SK-N-DZ (cell line): ENCODE measurements at places on chromosomes 5 and 9.

GRCh38 chr9:97284798-97285197, 22.7 kb upstream of the CCDC180 start:
- no peak for DNase-seq

DNA sequence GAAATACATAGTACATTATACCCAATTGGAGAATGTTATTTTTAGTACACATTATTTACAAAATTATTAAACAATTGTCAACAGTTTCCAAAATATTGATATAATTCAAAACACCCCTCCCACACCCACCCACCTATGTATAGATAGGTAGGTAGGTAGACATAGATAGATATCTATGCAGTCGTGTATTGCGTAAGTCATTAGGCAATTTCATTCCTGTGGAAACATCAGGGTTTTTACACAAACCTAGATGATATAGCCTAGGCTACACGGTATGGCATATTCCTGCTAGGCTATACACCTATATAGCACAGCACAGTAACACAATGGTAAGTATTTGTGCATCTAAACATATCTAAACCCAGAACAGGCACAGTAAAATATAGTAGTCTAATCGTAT, 377.3 kb downstream of the ANXA1 start:
- DNase-seq: no peak

DNA sequence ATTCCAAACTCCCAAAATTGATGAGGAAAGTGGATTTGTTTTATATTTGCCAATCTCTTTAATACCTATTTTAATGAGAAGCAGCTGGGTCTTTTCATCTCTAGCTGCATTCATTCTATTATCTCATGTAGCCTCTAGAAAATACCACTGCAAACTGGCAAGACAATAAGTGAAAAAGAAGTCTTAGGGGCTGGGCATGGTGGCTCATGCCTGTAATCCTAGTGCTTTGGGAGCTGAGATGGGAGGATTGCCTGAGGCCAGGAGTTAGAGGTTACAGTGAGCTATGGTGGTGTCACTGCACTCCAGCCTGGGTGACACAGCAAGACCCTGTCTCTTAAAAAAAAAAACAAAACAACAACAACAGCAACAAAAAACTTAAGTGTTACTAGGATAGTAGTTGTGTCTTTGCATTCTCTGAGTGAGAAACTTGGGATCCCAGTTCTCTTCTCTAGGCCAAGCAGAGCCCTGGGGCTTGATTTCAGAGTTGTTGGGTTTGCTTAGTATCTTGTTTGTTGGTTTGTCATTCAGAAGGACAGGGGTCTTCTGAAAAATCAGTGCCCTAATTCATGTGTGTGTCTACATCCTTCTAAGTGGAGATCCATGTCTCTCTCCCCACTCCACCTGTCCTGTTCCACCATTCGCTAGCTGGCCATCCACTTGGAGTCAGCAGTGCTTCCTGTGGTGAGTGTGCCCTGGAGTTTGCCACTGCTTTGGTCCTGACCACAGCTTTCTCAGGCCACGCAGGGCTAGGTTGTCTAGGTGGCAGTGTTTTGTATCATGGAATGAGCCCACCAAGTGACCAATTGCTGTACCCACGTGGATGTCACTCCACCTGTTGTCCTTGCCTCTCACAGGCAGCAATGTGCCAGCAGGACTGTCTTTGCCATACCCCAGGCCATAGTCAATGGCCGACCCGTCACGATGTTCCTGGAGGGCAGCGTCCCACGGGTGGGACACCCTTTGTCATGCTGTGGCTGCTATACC, 19.5 kb downstream of the MARCHF6 start:
- no peak for DNase-seq

GRCh38 chr5:55159763-55160492, at the start of gene GPX8:
Gene GPX8, plus strand, starts transcription at chr5:55160171. Its CDS starts 22 bp downstream, at chr5:55160193.
- no peak for DNase-seq

GRCh38 chr5:95915999-95916686, 45.5 kb downstream of the ELL2 start:
- no peak for DNase-seq

DNA sequence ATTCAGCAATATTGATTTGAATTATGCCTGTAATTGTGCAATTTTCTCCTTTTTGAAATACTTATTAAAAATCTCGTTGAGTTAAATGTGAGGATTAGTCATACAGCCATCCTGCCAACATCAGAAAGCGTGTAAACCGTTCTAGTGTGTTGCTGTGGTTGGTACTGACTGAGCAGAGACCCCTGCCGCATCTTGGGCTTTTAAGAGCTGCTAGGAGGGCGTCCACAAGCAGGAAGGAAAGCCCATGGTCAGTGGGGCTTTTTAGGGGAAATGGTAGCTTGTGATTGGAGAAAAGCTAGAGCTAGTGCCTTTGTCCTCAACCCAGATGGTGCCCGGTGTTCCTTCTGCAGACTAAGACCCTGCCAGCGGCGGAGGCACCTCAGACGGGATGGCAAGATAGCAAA, 1.3 kb downstream of the SDHA start:
- no peak for DNase-seq

DNA sequence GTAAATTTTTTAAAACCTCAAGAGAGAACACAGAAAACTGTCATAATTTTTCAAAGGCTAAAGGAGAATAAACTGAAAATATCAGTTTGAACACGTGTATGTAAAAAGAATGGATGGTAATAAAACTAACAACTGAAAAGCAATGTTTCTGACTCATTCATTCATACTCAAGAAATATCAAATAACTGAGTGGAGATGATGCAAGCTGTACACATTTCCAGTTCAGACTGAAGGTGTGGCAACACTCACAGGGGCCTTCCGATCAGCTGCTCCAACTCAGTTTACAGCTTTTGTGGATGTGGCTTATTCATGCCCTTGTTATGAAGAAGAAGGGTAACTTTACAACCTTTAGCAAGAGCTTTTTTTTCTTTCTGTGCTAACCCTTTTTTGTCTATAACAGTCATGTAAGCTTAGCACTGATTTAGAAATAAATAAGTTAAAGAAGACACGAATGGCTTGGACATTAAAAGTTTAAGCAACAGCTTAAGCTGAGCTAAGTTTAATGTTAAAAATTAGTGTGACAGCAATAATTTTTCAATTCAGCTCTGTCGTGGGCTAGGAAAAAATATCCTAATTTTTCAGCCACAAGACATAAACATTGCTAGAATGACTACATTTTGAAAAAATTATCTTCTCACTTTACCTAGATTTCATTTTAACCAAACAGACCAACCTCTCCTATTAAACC, 453.5 kb downstream of the RAB3C start:
- no peak for DNase-seq

DNA sequence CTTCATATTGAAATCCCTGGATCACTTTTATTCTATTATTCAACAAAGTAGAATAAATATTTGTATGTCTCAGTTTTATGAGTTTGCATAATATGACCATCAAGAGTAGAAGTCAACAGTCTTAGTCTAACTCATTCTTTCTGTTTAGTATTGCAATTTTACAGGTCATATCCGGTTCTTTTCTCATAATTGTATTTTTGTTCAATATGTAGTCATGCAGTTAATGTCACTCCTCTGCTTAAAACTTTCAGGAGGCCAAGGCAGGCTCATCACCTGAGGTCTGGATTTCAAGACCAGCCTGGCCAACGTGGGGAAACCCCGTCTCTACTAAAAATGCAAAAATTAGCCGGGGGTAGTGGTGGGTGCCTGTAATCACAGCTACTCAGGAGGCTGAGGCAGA, 148.4 kb upstream of the TRPM3 start:
- DNase-seq: no peak

DNA sequence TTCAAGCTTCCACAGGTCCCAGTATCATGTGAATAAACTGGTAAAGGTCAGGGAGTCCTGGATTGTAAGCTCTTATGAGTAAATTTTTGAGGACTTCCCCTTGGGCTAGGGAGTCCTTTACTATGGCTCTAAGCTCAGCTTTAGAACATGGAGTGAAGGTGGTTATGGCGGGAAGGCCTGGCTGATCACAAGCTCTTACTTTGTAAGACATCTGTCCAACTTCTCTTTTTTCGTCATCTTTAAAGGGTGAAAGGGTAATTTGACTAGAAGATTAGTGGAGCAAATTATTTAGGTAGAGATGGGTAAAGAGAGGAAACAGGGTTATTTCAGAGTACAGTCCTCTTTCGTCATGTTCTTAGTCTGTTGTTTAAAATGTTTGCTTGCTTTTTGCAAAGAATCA, 155.4 kb downstream of the AOPEP start:
- no peak for DNase-seq

GRCh38 chr5:135615581-135616260, 36.9 kb upstream of the CXCL14 start:
- no peak for DNase-seq

GRCh38 chr5:167207081-167207480, 1084.4 kb upstream of the WWC1 start:
- no peak for DNase-seq

- no peak for DNase-seq
Measured at GRCh38 chr5:34790069-34790468, 48.9 kb upstream of the TTC23L start.

DNA sequence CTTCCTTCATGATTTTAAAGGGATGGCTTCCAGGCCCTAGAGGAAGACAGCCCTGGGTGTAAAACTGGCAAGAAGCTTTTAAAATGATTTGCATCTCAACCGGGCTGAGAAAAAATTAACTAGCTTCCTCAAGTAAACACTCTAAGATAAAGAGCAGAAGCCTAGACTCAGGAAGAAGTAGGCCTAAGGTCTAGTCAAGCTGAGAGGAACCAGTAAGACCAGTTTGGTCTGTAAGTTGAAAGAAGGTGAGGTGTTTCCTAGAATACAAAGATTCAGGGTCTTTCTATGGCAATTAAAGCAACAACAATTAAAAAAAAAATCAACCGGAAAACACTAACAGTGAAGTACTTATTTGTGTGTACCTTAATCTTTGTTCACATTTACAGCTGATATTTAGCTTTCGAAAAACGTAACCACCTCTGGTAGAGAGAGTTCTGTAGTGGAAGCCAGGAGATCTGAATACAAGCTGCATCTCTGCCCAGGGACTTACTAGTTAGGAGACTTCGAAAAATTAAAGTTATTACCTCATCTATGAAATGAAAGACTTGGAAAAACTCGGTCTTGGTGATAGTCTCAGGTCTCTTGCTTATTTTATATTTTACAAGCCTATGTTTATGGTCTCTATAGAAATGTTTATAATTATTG, 75.7 kb downstream of the TUSC1 start:
- no peak for DNase-seq

- no peak for DNase-seq
Measured at GRCh38 chr5:113022661-113023060, 46.1 kb downstream of the DCP2 start.
